Epithelial cell of esophagus (primary cell): ENCODE measurements at places on chromosomes 7 and 10.

GRCh38 chr10:128854204-128854603, 612.8 kb upstream of the MGMT start:
- no peak for DNase-seq

DNA sequence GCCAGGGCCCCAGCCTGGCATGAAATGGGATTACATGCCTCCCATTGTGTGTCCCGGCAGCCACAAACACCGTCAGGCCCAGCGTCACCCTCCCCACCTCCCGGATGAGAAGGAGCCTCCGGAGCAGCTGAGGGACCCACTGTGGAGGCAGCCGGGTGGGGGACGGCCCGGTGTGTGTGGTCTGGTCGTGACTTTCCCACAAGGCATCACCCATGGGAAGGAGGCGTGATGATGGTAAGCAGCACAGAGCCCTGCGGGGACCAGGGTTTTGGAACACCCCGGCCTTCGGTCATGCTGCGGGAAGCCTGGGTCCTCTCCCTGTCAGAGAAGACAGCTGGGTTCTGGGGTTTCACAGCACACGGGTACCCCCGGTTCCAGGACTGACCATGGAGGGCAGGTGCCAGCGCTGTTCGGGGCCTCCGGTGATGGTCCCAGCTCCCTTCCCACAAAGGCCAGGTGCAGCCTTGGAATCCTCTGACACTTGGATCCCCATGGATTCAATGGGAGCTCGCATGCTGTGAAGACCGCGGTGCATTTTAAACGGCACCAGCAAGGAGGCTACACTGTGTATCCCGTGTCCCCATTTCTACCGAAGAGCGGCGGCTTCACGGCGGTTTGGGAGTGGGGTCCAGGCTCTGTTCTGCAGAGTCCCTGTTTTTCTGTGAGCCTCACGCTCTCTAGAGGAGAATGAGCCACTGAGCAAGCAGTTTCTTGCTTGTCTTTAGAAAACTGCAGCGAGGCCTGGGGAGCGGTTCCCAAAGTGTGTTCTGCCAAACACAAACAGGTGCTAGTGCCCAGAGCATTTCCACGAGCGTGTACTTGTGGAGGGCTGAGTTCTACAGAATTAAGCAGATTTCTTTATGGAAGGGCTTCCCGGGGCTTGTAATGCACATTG, 336.0 kb downstream of the ADARB2 start:
- DNase-seq = no peak

- no peak for DNase-seq
These were observed 254.8 kb upstream of the LRRTM3 start for GRCh38 chr10:66671064-66671463.

- DNase-seq = no peak
These were observed 70.5 kb upstream of the DIP2C start for GRCh38 chr10:759898-760477.

GRCh38 chr10:6944436-6944835, 364.4 kb upstream of the PRKCQ start:
- no peak for DNase-seq

GRCh38 chr7:442457-442856, 77.2 kb downstream of the PDGFA start:
- no peak for DNase-seq

DNA sequence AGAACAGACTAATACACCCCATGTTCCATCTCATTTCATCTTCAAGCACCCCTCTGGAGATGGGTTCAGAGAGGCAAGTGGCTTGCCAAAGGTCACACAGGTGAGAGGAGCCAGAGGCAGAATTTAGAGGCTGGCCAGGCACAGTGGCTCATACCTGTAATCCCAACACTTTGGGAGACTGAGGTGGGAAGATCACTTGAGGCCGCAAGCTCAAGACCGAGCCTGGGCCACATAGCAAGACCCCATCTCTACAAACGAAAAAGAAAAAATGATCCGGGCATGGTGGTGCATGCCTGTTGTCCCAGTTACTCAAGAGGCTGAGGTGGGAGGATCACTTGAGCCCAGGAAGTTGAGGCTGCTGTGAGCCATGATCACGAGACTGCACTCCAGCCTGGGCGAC, 34.7 kb upstream of the MYL10 start:
- no peak for DNase-seq

DNA sequence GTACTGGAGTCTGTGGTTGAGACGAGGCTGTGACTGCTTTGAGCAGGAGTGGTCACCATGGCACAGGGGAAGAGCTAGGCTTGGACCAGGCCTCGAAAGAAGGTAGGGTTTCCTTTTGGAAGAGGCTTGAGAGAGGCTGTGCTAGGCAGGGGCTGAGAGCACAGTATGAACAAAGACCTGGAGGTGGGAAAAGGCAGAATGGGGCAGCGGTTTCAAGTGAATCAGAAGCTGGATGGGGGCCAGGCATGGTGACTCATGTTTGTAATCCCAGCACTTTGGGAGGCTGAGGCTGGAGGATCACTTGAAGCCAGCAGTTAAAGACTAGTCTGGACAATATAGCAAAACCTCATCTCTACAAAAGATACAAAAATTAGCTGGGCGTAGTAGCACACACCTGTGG, 65.9 kb downstream of the CLIP2 start:
- peak; percentile 86 for DNase-seq

- DNase-seq = no peak
These were observed 66.1 kb upstream of the FAM204A start for GRCh38 chr10:118408181-118408580.

- DNase-seq = no peak
These were observed 56.6 kb downstream of the ELMO1 start for GRCh38 chr7:37391791-37392672.

DNA sequence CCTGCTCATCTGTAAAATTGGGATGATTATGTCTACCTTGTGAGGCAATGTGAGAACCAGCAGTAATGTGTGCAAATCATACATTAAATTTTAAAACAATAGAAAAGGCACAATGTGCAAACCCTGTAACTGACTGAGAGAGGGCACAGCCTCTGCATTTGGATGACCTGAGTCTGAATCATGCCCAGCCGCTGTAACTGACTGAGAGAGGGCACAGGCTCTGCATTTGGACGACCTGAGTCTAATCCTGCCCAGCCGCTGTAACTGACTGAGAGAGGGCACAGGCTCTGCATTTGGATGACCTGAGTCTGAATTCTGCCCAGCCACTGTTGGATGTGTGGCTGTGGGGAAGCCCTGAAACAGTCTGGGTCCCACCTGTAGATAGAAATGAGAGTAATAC, 351.5 kb upstream of the SHH start:
- DNase-seq = no peak

DNA sequence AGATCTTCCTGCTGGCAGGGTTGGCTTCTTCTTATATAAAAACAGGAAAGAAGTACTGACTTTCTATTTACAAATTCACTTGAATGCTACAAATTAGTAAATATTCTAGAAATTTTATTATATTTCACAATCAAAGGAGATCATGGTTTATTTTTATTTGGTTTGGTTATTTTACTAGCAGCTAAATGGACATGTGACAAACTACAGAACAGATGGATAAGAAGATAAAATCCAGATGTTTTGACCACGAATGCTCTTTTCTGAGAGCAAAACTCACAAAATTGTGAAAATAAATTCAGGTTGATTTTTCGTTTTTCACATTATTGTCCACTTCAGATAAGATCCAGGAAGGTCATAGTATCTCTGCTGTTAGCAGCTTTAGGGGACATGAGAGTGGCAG, 55.4 kb downstream of the CACNA2D1 start:
- no peak for DNase-seq

GRCh38 chr7:778968-779451, 51.9 kb upstream of the PRKAR1B start:
- DNase-seq = no peak

- peak; percentile 34 for DNase-seq
These were observed 758.6 kb upstream of the KCND2 start for GRCh38 chr7:119514326-119514725.

DNA sequence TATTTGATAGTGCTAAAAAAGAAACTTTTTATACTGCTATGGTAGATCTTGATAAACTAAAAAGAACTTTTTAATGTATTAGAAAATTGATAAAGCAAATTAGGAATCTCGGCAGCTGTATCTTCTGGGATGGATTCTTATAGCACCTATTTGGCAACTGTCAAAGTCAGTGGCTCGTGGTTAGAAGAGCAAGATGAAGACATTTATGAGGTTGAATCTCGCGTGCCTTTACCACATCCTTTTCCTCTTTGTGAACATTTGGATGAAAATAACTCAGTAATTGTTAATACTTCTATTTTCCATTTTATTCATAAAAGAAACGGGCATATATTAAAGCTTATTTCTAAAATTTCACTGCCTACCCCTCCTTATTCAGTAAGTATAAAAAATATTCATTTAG, 76.2 kb downstream of the CYP51A1 start:
- no peak for DNase-seq

GRCh38 chr7:116543664-116544063, 18.8 kb downstream of the CAV1 start:
- DNase-seq = peak; percentile 62

DNA sequence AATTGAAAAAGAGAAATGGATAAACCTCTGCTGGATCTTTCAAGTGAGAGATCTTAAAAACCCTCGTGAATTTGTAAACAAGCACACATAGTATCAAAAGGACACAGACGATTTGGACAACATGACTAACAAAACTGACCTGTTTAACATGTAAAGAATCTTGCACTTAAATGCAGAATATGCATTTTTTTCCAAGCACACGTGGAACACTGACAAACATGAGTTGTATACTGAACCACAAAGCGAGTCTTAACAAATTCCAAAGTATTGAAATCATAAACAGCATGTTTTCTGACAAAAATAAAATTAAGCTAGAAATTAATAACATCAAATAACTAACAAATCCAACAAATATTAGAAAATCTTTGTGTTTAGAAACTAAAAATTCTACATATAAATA, 65.0 kb upstream of the ZNF746 start:
- DNase-seq = peak; percentile 68

GRCh38 chr10:87550741-87551140, 46.0 kb downstream of the MINPP1 start:
- DNase-seq = no peak

GRCh38 chr10:124222318-124222987, 129.1 kb upstream of the CHST15 start:
- DNase-seq = no peak

GRCh38 chr7:47249361-47249760, 332.6 kb downstream of the TNS3 start:
- no peak for DNase-seq

- peak; percentile 69 for DNase-seq
These were observed 2.6 kb downstream of the STK31 start for GRCh38 chr7:23712368-23713284.

- no peak for DNase-seq
These were observed 29.4 kb downstream of the FAM241B start for GRCh38 chr10:69659241-69660038.

DNA sequence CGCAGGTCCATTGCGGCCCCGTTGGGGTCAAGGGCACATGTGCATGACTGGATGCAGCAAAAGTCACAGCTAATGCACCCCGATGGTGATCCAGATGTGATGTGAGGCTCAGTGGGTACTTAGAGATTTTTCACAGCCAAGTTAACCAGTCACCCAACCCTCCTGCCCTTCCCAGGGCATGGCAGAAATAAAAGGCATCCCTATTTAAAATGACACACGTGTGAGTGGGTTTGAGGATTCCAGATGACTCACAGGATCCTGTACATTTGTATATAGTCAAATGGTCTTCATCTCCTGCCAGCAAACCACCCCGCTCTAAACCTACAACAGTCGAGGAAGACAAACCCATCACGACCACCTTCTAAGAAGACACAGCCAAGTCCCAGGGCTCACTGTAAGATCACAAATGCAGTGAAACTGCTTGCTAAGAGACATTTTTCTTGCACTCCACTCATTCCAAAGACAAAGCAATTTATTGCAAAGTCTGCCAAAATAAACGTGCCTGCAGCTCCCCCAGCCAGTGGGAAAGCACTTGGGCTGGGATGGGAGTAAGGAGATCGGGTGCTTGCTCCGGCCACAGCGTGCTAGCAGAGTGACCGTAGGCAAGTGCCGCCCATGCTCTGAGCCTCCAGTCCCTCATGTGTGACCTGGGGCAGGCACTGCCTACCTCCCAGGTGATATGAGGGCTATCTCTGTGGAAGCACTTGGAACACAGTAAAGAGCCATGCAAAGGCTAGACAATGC, 86.6 kb upstream of the MACROH2A2 start:
- peak; percentile 10 for DNase-seq

GRCh38 chr7:125122173-125122572, 192.5 kb upstream of the POT1 start:
- no peak for DNase-seq

- DNase-seq = no peak
These were observed 83.1 kb downstream of the ZNF248 start for GRCh38 chr10:37774351-37774750.

GRCh38 chr7:75977743-75978142, 16.7 kb downstream of the TMEM120A start:
- DNase-seq = no peak

DNA sequence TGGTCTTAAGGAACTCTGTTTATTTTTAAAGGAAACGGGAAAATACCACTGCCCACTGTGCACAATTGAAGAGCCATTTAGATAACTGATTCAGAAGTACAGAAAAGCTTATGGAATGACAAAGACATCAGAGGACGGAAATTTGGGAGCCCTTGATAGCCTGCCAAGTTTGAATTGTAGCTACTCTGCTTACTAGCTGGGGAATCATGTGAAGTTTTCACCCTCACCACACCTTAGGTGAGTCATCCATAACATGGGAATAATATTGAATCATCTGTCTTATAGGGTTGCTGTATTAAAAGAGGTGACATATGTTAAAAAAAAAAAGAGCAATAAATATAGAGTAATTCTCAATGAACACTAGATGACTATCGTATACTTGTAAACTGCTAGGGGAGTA, 1104.2 kb downstream of the GATA3 start:
- DNase-seq = peak; percentile 89

DNA sequence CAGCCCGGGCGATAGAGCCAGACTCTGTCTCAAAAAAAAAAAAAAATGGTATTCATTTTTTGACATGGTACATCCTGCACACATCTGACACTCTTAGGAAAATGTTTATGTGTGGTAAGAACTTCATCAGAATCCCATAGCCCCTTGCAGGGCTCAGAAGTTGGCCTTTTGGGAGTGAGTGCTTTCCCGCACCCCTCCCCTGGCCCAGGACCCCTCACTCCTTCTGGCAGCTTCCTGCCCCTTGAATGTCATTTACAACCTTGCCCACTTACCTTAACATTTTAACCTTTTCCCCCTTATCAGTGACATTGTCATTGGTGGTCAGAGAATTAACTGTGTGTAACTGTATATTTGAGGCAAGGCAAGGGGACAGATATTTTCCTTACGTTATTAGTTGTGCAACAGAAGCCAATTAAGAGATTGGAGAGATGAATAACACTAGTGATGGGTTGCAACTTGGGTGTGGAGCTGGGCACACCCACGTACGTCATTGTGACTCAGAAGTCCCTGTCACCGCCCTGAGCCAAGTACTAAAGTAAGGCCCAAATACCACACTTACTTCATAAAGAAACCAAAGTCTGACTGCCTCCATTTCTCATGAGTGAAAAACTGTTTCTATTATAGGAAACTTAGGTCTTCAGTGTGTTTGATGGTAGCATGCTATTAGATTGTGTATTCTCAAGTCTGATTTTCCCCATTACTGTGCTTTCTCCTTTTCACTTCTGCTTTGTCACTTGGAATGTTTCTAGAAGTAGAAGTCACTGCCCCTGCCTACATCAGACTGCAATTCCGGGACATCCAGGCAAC, 31.6 kb downstream of the OGDH start:
- peak; percentile 97 for DNase-seq

GRCh38 chr7:151700586-151701165, 176.2 kb downstream of the PRKAG2 start:
- DNase-seq = peak; percentile 30
